Transverse colon (tissue), 4 donors: ENCODE measurements at places on chromosomes 3 and 15.
A peak's percentile ranks its signal among the peaks of the same experiment; 100 is the strongest.

DNA sequence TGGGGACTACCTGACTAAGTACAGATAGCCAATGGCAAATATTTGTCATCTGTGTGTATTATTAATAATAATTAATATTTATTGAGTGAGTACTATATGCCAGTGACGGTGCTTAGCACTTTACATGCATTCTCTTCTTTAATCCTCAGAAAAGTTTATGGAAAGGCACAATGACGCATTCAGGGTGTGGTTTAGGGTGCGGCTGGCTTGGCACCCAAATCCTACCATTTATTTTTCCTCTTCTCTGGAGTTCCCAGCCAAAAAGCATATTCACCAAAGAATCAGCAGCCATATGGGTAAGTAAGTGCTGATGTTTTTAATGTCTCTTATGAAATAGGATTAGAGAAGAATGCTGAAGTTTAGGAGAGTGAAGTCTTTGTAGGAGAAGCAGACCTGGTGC, 140.4 kb upstream of the TP63 start:
- peak; percentile 45 for DNase-seq
- H3K27me3 ChIP-seq: no peaks in the 10 kb centered on the region
- H3K36me3 ChIP-seq: no peaks in the 10 kb centered on the region
- H3K4me3 ChIP-seq: no peak overlapping the region

DNA sequence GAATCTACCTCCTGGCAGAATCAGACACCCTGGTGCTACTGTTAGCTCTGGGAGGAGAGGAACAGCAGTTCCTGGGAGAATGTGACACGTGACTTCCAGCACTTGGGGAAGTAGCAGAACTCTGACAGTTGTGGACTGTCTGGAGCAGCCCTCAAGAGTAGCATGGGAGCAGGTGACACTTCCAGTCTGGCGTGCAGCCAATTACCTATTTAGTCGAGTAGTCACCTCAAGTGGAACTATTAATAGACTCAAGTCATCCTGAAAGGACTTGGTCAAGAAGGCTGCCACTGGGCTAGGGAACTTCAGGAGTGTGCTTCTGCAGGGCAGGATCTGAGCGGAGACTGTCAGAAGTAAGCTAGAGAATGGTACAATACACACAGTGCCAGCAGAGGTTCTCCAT, 62.3 kb downstream of the MTHFS start:
- no peak for DNase-seq
- no peak overlapping the region for H3K4me3 ChIP-seq
- H3K27me3 ChIP-seq: no peaks in the 10 kb centered on the region
- H3K36me3 ChIP-seq: no peaks in the 10 kb centered on the region
- H3K27ac ChIP-seq: no peak overlapping the region

GRCh38 chr15:36966708-36967107, 133.6 kb downstream of the MEIS2 start:
- no peaks in the 10 kb centered on the region for H3K36me3 ChIP-seq
- H3K27me3 ChIP-seq: peaks cover 63% of the 10 kb centered on the region
- H3K27ac ChIP-seq: peak overlapping the region; percentile 9
- no peak overlapping the region for H3K4me3 ChIP-seq
- H3K4me1 ChIP-seq: peaks cover 4% of the 10 kb centered on the region

GRCh38 chr15:65902373-65902772, 33.1 kb downstream of the RAB11A start:
- H3K4me3 ChIP-seq: no peak overlapping the region
- H3K27ac ChIP-seq: peak overlapping the region; percentile 41
- peaks cover 16% of the 10 kb centered on the region for H3K4me1 ChIP-seq
- H3K27me3 ChIP-seq: no peaks in the 10 kb centered on the region
- H3K36me3 ChIP-seq: peaks cover 15% of the 10 kb centered on the region

- no peak overlapping the region for H3K4me3 ChIP-seq
- H3K36me3 ChIP-seq: no peaks in the 10 kb centered on the region
- peaks cover 21% of the 10 kb centered on the region for H3K4me1 ChIP-seq
- no peak for DNase-seq
- H3K27ac ChIP-seq: no peak overlapping the region
Observed at GRCh38 chr15:40567111-40567510, 2.0 kb upstream of the RPUSD2 start.

- no peaks in the 10 kb centered on the region for H3K27me3 ChIP-seq
- DNase-seq: no peak
- H3K4me1 ChIP-seq: no peaks in the 10 kb centered on the region
- H3K4me3 ChIP-seq: no peak overlapping the region
Observed at GRCh38 chr3:40207796-40208195, 101.7 kb upstream of the EIF1B start.

DNA sequence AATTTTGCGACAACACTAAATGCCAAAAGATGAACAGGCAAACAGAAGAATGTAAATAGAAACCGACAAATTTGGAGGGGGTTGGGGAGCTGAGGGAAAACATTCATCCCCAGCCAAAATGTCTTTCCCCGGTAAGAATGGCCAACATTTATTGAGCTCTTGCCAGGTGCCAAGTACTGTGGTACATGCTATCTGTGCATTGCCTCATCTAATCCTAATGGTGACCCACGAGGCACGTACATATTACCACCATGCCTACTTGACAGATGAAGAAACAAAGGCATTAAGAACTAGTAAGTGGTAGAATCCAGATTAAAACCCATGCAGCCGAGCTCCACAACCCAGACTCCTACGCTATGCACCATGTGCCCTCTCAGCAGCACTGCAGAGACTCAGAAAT, 205.7 kb downstream of the STT3B start:
- no peak for DNase-seq
- H3K4me1 ChIP-seq: peaks cover 3% of the 10 kb centered on the region
- H3K27ac ChIP-seq: no peak overlapping the region
- H3K36me3 ChIP-seq: no peaks in the 10 kb centered on the region
- H3K27me3 ChIP-seq: no peaks in the 10 kb centered on the region

DNA sequence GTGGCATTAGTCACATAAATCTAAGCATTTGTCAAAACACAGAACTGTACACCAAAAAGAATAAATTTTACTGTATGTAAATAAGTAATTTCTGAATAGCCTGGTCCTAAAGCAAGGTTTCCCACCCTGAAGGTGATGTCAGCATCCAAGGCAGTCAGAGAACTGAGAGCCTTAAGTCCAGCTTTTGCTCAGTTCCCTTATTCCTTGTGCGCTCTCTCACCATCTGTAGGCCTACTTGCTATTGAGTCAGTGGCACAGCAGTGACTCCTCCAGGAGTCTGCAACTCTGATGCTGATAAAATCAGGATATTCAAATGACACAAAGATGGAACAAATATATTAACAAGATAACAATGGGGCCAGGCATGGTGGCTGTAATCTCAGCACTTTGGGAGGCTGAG, 22.3 kb downstream of the VPS39 start:
- peaks cover 69% of the 10 kb centered on the region for H3K36me3 ChIP-seq
- no peaks in the 10 kb centered on the region for H3K4me1 ChIP-seq
- H3K27ac ChIP-seq: no peak overlapping the region
- no peaks in the 10 kb centered on the region for H3K27me3 ChIP-seq
- no peak overlapping the region for H3K4me3 ChIP-seq
- no peak for DNase-seq

DNA sequence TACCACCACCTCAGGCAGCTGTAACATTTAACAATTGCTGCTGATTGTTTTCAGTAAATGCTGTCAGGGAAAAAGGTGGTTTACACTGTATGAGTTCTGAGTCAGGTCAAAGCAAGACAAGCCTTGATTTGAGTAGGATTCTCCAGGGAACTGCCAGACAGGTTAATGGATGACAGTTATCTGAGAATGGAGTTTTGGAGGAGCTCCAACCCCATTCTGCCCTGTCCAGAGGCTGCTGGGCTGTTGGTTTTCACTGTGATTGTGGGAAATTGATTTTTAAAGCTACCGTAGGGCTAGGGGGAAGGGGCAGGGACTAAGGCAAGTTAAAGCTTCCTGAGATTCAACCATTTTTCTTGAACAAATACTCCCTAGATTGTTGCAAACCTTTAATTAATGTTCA, 39.9 kb downstream of the TICRR start:
- H3K27me3 ChIP-seq: no peaks in the 10 kb centered on the region
- H3K36me3 ChIP-seq: no peaks in the 10 kb centered on the region
- H3K27ac ChIP-seq: no peak overlapping the region
- no peak for DNase-seq
- no peaks in the 10 kb centered on the region for H3K4me1 ChIP-seq
- H3K4me3 ChIP-seq: no peak overlapping the region

DNA sequence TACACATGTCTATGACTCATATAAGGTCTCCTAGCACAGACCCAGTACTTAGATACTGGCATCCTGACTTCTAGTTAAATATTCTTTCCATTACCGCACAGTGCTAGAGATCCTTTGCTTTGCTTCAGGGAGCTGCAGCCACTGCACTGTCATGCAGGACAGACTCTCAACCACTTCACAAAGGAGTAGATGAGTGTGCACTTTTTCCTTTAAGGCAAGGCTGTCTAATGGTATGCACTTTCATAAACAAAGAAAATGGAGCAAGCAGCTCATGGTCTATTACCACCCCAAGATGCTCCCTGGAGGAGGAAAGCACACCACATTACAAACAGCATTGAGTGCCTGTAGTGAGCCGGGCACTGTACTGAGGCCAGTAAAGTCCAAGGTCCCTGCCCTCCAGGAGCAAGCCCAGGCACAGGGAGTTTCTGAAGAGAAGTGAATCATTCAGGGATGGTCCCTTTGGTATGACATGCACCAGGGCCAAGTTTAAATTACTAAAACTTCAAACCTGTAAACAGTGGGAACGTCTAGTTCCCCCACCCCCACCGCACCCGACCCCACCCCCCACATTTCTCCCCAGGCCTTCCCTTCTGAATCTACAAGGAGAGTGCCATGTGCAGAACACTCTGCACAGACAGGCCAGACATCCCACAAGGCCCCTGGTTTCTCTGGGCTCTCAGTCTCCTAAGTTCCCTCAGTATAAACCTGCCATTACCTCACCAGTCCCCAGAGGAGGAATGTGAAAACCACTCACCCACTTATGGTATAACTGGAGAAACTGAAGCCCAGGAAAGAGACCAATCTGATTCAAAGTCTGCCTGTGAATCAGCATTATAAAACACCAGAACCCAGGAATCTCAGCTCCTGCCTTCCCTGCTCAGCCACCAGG, 107.8 kb upstream of the BCL6 start:
- H3K27me3 ChIP-seq: no peaks in the 10 kb centered on the region
- H3K27ac ChIP-seq: no peak overlapping the region
- H3K36me3 ChIP-seq: no peaks in the 10 kb centered on the region
- no peaks in the 10 kb centered on the region for H3K4me1 ChIP-seq
- DNase-seq: peak; percentile 19

- H3K27ac ChIP-seq: no peak overlapping the region
- H3K36me3 ChIP-seq: no peaks in the 10 kb centered on the region
- H3K4me3 ChIP-seq: no peak overlapping the region
- H3K4me1 ChIP-seq: no peaks in the 10 kb centered on the region
- H3K27me3 ChIP-seq: no peaks in the 10 kb centered on the region
Observed at GRCh38 chr3:88221726-88222125, 72.0 kb downstream of the C3orf38 start.

DNA sequence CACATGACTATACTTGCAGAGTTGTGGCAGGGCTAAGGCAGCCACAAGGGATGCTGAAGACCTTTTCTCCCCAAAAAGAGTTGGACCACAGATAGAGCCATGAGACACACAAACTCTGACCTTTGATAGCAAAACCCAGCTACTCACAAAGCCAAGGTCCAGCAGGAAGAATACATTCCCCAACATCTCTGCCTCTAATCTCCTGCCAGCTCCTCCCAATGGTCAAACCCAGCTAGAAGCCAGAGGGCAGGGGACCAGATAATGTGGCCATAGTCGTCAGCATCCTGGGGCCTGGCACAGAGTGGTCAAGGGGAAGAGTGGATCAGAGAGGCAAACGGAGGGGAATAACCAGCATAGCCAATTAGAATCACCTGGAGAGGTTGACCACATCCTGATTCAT, 28.2 kb downstream of the SLC6A1 start:
- DNase-seq: no peak
- H3K36me3 ChIP-seq: no peaks in the 10 kb centered on the region
- H3K27ac ChIP-seq: no peak overlapping the region
- no peak overlapping the region for H3K4me3 ChIP-seq
- H3K27me3 ChIP-seq: no peaks in the 10 kb centered on the region

DNA sequence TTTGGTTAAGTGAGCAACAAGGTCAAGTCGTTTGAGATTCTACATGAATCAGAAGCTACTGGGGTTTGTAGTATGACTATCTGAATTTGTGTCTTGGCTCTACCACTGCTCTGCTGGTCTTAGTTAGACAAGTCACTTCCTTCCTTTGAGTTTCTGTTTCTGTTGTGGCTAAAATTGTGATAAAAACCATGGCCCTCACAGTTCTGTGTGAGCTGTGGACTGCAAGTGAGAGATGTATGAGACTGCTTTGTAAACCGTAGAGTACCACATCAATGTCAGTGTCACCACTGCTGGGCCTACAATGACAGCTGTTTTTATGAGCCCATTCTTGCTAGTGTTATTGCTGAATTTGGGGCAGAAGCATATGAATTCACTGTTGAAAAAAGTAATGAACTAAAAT, 32.7 kb downstream of the RARB start:
- no peak overlapping the region for H3K4me3 ChIP-seq
- H3K27me3 ChIP-seq: no peaks in the 10 kb centered on the region
- no peak for DNase-seq
- no peaks in the 10 kb centered on the region for H3K4me1 ChIP-seq
- no peak overlapping the region for H3K27ac ChIP-seq

DNA sequence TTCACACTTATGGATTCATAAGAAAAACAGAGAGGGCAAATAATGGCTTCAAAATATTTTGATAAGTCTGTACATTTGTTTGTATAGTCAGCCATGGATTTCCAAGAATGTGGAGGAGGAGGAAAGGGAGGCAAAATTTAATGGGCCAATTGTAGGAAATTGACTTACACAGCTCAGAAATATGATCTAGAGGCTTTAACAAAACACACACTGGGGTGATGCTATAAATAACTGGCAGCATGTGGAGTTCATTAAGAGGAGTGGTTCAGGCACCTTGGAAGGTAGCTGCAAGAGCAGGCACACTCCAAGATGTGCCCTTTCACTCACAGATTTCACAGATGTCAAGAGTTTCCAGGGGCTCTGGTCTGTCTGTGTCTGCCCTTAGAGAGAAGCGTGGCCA, 193.4 kb upstream of the RASGRP1 start:
- H3K27ac ChIP-seq: no peak overlapping the region
- H3K4me3 ChIP-seq: no peak overlapping the region

- no peak for DNase-seq
- no peaks in the 10 kb centered on the region for H3K4me1 ChIP-seq
- no peaks in the 10 kb centered on the region for H3K27me3 ChIP-seq
- no peak overlapping the region for H3K27ac ChIP-seq
- no peaks in the 10 kb centered on the region for H3K36me3 ChIP-seq
Observed at GRCh38 chr3:181549266-181549665, 162.5 kb upstream of the SOX2 start.

DNA sequence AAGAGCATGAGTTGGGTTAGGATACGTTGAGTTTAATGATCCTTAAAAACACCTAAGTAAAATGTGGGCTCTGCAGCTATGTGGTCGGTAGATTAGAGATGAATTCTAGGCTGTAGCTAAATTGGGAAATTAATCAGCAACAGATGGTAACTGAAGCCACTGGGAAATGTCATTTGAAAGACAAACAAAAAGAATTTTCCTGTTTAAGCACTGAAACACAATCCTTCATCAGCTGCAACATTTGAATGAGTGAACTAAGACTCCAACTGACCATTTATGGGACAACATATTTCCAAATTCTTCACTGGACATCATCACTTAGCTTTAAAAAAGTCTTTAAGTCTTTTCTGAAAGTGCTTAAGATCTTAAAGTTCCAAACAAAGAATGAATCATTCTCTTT, 226.9 kb downstream of the ZNF385D start:
- no peaks in the 10 kb centered on the region for H3K36me3 ChIP-seq
- H3K4me3 ChIP-seq: no peak overlapping the region
- no peaks in the 10 kb centered on the region for H3K27me3 ChIP-seq
- H3K27ac ChIP-seq: no peak overlapping the region
- no peaks in the 10 kb centered on the region for H3K4me1 ChIP-seq

GRCh38 chr15:83816124-83816883, 162.4 kb downstream of the ADAMTSL3 start:
- no peaks in the 10 kb centered on the region for H3K4me1 ChIP-seq
- DNase-seq: no peak
- H3K4me3 ChIP-seq: no peak overlapping the region
- no peaks in the 10 kb centered on the region for H3K27me3 ChIP-seq
- no peaks in the 10 kb centered on the region for H3K36me3 ChIP-seq
- H3K27ac ChIP-seq: no peak overlapping the region
